Cerebellum (tissue), 4 donors: ENCODE measurements at places on chromosomes 6 and 20.

DNA sequence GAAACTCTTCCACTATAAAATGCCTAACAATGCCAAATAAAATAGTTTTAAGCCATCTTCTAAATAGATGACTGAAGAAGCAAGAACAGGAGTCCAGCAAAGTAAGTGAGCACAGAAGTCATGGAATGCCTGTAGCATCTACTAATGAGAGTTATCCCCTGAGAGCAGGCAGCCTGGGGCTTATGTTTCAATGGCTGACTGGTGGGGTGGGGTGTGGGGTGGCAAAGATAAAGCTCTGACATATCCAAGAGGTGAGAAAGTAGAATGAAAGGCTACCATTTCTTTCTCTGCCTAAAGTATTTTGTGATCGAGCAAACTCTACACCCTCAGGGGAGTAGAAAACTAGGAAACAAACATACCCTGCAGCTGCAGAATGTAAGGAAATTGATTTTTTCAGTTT lies 348.8 kb downstream of the TFAP2B start:
- no peak for DNase-seq

DNA sequence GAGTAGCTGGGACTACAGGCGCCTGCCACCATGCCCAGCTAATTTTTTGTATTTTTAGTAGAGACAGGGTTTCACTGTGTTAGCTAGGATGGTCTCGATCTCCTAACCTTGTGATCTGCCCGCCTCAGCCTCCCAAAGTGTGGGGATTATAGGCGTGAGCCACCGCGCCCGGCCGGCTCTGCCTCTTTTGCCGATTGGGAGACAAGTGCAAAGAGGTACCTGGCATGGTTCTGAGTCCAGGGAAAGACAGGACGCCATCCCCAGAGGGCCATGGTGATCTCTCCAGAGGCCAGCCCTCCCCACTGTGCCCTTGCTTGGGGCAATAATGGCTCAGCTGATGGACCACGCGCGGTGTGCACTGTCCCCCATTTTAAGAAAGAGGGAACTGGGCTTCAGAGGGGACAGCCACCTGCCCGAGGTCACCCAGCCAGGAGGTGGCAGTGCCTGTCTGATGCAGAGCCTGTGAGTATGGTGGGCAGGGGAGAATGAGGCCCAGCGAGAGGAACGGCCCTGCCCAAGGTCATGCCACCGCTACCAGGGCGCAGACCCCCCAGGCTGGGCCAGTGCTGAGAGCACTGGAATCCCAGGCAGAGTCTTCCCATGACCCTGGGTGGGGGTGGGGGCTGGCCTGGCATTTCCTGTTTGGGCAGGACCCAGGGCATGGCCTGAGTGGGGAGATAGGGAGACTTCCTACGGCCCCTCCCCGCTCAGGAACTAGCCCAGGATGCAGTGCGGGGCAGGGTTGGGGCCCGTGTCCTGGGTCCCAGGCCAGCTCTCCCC lies 61.0 kb downstream of the SNAI1 start:
- no peak for DNase-seq

DNA sequence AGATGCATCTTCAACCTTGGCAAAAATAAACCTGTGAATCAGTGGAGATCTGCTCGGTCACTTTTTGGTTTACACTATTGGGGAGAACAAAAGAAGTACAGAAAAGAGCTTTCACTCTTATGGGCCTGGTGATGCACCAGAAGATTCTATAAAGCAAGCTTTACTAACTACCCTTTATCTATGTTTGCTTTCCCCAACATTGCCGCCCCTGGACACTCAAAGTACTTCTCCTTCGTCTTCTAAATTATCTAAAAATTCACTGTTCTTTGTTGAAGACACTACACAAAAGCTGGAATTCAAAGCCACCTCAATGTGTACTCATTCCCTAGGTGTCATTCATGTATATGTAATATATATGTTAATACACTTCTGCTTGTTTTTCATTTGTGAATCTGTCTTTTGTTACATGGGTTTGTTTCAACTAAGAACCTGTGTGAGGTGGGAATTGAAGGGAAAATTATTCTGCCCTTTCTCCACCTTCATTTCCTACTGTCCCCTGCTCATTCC lies 97.9 kb upstream of the BTN3A2 start:
- no peak for DNase-seq

DNA sequence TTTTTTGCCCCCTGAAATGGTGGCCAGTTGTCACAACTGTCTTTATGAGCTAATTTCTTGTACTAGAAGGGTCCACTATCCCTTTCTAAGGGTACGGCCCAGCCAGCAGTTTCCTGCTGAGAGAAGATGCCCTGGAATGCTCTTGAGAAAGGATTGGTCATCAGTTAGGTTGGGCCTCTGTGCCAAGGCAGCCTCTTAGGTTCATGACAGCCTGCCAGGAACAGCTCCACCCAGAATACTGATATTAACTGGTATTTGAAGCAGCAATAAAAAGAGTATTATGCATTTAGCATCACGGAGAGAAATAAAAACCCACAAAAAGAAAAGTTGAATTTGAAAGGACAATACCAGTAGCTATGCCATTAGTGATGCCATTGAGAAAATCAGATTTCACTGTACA lies 9.0 kb upstream of the HINT3 start:
- DNase-seq = no peak

DNA sequence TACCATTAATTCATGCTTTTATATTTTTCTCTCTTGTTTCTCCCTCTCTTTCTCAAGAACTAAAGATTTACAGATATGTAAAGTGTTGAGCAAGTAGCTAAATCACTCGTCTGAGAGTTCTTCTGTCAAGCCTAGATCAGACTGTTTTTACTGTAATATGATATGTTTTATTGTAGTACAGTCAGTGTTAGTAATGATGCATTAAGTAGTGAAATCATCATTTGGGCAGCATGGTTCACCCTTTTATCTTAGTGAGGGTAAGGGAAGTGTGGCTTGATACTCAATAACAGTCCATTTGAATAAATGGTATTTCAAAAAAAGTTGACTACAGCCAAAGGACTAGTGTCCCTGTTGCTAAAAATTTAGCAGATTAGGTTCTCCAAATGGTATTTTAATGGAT lies 9.2 kb downstream of the CYB5R4 start:
- DNase-seq = no peak

- no peak for DNase-seq
Measured at GRCh38 chr6:165988757-165989456, 178.7 kb downstream of the TBXT start.

DNA sequence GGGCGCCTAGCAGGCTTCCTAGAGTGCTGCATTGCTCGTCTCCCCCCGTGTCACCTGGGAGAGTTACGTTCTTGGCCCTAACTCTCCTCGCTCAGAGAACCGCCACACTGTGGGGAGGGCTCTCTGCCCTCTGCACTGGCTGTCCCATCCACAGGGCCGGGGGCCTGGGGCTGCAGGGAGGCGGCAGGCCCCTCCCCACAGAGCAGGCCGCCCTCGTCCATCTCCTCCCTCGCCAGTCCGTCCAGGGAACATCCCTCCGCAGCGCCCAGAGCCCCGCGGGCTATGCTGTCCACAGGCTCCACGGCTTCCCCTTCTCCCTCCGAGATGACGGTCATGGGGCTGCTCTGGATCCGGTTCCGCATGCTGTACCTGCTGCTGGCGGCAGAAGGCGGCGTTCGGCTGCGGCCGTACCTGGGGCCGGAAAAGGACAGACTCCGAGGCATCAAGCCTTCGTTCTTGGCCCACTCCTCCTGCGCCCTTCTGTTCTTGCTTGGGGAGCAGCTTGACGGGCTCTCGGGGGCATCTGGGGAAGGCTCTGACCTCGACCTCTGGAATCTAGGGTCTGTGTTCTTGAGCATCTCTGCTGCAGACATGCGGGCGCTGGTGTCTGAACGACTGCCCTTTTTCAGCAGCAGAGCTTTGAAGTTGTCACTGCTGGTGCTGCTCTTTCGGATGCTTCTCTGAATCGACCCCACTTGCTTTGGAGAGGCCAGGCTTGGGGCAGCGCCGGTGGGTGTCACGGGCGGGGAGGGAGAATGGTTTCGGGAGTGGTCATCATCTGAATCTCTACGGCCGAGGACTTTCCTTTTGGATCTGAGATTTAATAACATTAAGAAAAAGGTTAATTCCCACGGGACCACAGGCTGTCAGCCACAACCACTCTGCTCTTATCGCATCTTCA lies 20.2 kb downstream of the HEBP2 start:
- DNase-seq = no peak

- peak; percentile 77 for DNase-seq
Measured at GRCh38 chr6:108798670-108799353, 49.4 kb upstream of the ARMC2 start.

DNA sequence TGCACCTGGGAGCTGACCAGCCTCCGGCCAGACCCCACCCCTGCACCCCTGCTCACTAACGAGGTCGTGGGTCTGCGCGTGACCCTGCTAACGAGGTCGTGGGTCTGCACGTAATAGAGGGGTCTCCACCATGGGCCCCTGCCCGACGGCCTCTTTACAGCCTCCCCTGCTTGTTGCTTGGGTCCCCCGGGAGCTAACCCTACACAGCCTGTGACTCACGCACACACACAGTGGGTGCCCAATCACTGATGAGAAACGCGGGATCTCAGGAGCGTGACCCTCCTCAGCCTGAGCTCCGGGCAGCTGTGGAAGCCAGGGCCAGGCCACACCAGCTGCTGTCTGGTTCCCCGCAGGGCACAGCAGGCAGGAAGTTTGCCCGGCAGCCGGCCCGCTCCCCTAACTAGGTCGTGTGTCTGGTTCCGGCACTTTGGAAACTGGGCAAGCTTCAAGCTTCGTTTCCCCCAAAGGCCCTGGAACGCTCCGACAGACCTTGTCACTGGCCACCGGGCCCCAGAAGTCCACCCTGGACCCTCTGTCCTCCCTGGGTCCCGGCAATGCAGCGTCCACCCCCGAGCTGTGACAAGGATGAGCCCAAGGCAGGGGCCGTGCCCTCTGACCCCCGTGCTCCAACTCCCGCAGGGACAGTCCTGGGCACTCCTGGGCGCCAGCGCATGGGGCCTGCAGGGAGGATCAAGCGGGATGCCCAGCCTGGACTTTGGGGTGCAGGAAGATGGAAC lies 767 bp downstream of the PTK6 start:
- no peak for DNase-seq

DNA sequence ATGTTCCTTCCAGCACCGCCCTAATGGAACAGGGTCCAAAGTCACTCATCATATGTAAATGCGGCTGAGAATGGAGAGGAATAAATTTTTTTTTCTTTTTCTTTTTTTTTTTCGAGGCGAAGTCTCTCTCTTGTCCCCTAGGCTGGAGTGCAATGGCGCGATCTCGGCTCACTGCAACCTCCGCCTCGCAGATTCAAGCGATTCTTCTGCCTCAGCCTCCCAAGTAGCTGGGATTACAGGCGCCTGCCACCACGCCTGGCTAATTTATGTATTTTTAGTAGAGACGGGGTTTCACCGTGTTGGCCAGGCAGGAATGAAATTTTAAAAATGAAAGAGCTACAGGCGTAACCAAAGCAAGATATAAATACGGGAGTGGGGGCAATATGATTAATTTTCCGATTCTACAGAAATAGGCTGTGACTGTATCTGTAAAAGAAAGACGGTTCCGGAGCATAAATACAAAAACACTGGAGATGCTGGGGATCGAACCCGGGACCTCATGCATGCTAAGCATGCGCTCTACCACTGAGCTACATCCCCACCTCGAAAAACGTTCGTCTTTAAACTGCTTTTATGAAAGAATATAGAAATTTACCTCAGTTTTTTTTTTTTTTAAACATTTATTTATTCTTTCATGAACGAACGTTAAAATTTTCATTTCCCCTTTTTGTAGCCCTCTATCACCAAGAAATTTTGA lies 132.2 kb downstream of the GPX5 start:
- DNase-seq = peak; percentile 72

- no peak for DNase-seq
Measured at GRCh38 chr6:112037783-112038216, 16.1 kb upstream of the CCN6 start.

DNA sequence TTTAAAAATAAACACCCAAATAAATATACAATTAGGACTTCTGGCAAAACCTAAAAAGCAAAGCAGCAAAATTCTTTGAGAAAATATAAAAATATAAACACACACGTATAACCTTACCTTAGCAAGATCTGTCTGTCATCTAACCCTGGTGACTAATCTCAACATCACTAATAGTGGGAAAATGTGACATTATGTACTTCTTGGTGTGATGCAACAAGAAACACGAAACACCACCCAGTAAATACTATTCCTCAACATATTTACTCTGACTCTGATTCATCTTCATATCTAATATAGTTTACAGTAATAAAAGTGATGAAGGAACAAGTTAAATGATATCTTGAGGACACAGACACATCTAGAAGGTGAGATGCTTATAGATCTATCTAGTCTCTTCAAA lies 332.6 kb upstream of the MANEA start:
- DNase-seq = no peak

GRCh38 chr6:170523256-170524171 lies 29.6 kb downstream of the PSMB1 start:
- DNase-seq = no peak

DNA sequence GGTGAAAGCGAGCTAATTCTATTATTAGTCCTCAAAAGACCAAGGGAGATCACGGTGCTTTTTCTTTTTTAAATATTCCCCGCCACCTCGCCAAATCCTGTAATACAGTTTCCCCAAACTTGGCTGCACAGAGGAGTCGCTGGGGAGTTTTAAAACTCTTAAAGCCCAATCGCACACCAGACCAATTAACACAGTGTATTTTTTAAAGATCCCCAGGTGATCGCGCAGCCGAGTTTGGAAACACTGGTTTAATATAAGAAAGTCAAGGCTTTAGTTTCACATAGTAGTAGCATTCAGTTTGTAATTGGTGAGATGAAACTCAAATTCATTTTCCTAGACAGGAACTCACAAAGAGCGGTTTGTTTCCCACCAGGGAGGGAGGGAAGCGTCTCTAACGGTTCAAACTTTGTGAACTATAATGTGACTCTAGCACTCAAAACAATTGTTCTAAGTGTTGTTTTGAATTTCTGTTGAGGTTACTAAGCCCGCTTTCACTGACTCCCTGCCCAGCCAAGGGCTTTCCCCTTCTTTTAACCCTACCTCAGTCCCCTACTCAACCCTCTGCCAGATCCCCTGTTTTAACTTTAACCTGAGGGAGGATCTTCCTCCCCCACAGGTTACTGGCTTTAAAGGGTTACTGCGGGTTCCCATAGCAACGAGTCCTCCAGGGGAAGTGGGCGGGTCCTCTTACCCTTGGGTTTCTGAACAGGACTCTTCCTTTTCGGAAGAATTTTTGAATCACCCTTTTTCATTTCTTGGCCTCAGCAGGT lies 25.7 kb upstream of the BTBD3 start:
- peak; percentile 68 for DNase-seq

DNA sequence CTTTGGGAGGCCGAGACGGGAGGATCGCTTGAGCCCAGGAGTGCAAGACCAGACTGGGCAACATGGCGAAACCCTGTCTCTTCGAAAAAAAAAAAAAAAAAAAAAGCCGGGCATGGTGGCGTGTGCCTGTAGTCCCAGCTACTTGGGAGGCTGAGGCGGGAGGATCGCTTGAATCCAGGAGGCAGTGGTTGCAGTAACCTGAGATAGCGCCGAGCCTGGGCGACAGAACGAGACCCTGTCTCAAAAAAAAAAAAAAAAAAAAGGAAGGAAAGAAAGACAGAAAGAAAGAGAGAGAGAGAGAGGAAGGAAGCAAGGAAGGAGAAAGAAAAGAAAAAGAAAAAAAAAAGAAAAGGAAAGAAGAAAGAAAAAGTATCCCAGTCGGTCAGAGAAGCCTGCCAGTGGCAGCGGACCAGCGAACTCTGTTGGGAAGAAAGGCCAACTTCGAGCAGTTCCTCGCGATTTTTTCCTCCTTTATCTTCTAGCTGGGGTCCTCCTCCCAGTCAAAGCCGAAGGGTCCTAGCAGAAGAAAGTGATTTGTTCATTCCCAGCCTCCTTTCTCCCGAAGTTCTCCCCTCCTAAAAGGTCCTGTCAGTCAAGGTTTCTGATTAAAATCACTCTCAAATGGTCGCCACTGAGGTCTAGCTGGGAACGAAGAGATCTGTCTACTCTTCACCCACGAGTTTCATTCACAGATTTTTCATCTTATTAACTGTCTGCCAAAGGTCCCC lies 2.4 kb upstream of the SYCP2L start:
- DNase-seq = no peak

- no peak for DNase-seq
Measured at GRCh38 chr6:156273065-156273711, 504.0 kb upstream of the ARID1B start.
